Cerebellar nuclear complex (tissue), 1 donor: ENCODE measurements at places on chromosomes 1 and 21.

GRCh38 chr1:8091691-8092090 lies 65.6 kb upstream of the ERRFI1 start:
- DNase-seq, result no peak

DNA sequence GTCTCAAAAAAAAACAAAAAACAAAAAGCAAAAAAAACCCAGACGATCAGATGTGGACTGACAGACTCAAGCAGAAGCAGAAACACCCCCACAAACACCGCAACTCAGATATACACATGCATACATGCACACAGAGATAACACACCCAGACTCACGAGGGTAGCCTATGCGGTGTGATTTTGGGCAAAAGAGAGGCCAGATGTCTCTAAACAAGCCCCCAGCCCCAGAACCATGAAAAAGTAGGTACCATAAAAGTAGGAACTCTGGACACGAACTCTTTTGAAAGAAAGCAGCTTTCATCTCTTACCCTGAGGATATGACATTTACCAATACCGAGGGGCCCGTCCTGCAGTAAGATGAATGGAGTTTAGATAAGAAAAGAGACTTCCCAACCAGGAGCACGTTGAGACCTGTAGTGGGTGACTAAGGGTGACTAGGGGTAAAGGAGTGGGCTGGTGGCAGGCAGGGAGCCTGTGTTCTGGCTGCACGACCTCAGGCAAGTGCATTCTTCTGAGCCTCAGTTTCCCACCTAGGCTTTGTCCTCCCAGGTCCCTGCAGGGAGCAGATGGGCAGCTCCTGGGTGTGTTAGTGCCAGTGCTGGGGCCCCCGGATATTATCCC lies 1.5 kb upstream of the TINAGL1 start:
- DNase-seq, result no peak

GRCh38 chr1:200980452-200980772 lies 43.1 kb downstream of the KIF21B start:
- no peak for DNase-seq

- no peak for DNase-seq
Measured at GRCh38 chr1:24096009-24096738, 15.8 kb downstream of the MYOM3 start.

DNA sequence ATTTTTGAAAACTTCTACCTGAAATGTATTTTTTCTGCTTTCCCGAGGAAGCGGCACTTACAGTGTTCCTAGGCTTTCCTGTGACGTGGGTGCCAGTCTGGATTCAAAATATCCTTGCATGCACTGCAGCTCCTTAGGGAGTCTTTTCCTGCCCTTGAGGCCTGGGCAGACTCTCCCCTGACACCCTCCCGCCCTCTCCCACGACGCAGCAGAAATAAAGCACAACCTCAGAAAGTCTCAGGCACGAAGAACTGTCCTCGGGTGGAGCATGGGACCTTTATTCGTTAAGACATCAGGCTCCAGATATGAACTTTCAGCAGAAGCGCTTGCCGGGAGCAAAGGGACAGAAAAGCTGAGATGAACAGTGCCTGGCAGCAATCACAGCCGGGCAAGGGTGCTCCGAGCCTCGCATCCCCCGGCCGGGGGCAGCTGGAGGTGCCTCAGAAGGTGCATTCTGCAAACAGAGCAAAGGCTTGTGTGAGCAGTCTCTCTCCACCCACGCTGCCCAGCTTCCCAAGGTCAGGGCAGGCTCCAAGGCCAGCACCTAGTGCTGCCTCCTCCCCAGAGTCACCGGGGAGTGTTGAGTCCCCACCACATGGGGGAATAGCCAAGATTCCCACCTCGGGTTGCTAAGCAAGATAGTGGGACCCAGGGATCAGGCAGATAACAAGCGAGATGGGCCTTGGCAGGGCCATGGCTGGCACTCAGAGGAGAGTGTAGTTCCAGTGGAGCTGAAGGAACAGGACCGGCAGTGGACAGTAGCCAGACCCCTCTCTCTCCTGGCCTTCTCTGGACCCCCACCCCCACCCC lies 3.2 kb downstream of the TFF3 start:
- no peak for DNase-seq

DNA sequence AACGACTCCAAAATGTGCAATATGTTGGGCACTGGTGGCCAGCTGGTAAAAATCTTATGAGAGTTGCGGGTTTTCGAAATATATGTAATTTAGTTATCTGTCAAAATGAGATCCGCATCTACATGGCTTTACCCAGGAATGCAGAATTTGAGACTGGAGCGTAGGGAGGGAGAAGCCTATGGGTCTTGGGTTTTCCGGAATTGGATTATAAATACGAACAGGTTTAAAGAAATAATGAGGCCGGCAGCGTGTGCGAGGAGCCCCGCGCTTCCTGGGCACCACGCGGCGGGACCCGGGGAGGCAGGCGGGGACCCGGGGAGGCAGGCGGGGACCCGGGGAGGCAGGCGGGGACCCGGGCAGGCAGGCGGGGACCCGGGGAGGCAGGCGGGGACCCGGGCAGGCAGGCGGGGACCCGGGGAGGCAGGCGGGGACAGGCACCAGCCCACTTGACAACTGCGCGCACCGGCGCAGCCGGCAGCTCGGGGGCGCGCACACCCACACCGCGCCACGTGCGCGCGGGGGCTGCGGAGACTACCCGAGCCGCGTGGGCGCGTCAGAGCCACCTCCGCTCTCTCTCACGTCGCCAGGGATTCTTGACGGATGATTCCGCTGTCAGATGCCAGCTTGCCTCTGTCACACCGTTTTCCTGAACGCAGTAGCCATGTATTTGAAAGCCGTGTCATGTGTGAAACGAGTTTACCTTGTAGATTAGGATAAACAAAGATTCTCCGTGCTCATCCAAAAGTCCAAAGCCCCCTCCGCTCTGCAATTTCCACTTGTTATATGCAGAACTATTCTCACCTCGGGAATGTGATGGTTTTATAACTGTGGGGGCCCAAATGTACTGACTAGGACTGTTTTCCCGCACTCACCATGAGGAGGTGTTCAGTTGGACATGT lies 54.3 kb upstream of the HNRNPU start:
- no peak for DNase-seq

DNA sequence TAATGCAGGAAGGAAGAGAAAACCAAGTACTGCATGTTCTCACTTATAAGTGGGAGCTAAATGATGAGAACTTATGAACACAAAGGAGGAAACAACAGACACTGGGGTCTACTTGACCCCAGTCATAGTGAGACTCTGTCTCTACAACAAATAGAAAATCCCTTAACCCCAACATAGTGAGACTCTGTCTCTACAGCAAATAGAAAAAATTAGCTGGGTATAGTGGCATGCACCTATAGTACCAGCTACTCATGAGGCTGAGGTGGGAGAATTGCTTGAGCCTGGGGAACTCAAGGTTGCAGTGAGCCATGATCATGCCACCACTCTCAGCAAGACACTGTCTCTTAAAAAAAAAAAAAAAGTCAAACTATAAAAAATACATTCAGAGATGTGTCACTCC lies 42.7 kb downstream of the GIPC2 start:
- DNase-seq, result no peak

GRCh38 chr1:167722870-167723251 lies 1.1 kb downstream of the MPZL1 start:
- no peak for DNase-seq

DNA sequence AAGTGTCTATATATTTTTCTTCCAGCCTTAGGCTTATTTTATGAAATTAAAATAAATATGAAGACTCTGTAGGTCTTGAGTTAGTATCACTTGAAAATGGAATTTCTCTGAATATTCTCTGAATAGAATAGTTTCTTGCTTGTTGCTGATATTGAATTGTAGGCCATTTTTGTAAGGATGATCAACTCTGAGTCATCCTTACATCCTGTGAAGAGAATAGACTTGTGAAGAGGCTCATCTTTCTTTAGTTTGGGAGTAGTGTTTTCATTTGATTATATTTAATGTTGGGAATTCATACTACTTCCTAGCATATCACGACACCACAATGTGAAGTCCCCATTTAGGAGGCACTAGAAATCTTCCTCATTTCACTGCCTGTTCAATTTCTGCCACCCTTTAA lies 27.5 kb upstream of the CD1D start:
- DNase-seq, result no peak

- DNase-seq, result no peak
Measured at GRCh38 chr1:246343937-246344336, 163.1 kb downstream of the SMYD3 start.

DNA sequence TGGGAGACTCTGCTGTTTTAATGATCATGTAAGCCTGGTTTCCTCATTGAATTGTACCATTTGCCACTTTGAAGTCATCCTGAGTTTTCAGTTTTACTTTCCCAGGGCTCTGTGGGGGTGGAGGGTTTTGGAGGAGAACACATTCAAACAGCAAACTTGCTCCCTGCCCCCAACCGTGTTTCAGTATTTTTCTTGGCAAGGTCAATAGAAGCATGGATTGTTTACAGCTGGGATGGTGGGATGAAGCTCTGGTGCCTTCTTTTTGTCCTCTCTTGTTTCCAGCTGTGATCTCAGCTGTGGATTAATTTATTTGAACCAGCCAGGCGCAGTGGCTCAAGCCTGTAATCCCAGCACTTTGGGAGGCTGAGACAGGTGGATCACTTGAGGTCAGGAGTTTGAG lies 54.3 kb upstream of the SERBP1 start:
- DNase-seq, result no peak

GRCh38 chr21:34592120-34592955 lies 22.6 kb downstream of the RCAN1 start:
- DNase-seq, result no peak

GRCh38 chr21:19510653-19511052 lies 1107.1 kb upstream of the TMPRSS15 start:
- DNase-seq, result no peak

DNA sequence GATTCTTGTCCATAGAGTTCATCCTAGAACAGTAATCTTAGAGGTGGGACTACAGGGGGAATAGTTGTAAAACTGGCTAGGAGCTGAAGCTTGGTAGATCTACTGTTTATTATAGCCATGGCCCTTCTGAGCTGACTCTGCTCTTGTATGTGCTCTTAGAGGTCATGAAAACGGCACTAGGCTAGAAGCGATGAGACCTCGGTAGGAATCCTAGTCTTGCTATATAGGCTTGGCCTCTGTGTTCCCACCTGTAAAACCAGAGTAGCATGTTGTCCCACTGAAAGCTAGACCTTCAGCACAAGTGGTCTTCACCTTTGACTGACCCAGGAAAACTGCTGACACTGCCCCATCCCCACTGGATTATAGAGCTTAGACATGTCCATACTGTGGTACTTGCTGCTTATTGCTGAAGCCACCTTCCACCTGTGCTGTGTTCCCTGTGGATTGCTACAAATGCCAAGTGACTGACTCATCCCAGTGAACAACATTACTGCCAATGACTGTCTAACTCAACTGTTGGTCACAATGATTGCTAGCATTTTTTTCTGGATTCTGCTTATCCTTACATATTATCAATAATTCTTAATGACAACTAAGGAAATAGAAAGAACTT lies 23.0 kb upstream of the PIGC start:
- no peak for DNase-seq

DNA sequence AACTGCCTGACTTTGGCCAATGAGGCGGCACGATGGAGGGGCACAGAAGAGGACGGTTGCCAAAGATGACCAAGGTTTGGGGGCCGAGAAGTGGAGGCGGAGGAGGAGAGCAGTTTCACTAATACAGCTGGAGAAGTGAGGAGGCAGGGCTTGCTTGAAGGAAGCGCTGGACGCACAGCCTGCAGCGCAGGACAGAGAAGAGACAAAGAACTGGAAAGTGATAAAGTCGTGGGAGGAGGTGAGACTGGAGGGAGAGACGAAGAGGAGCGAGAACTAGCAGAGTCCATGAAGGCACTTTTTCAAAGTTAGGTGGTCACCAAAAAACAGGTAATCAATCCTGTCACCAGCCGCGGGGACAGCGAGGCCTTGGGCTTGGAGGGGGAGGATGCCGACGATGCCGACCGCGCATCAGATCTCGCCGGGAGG lies 771 bp downstream of the PACC1 start:
- no peak for DNase-seq

DNA sequence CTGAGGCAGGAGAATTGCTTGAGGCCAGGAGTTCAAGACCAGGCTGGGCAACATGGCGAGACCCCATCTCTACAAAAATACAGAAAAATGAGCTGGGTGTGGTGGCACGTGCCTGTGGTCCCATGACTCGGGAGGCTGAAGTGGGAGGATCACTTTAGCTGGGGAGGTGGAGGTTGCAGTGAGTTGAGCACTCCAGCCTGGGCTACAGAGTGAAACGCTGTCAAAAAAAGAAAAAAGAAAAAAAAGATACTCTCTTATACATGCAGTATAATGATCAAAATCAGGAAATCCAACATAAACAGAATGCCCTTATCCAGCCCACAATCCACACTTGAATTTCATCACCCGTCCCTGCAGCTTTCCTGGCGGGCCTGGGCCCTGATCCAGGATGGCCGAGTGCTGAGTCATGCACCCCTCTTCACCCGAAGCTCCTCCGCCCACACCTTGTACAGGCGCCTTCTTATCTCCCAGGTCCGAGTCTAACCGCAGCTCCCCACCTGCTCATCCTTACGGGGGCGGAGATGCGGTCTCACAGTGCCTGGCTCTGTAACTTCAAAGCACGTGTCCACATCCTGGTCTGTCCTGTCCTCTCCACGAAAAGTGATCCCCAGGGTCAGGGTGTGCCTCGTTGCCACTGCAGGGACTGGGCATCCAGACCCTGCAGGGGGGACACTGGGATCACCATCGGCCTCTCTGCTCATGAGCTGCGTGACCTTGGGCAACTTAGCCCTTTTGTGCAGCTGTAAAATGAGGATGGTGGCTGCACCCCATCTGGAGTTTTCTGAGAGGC lies 120.2 kb upstream of the SLC45A1 start:
- no peak for DNase-seq

- no peak for DNase-seq
Measured at GRCh38 chr1:239269706-239270105, 116.7 kb upstream of the CHRM3 start.

GRCh38 chr1:67429528-67430357 lies 459 bp downstream of the SERBP1 start:
- no peak for DNase-seq

- DNase-seq, result no peak
Measured at GRCh38 chr1:204711103-204711946, 25.8 kb upstream of the LRRN2 start.

- DNase-seq, result no peak
Measured at GRCh38 chr1:66412704-66413103, 121.2 kb upstream of the SGIP1 start.

DNA sequence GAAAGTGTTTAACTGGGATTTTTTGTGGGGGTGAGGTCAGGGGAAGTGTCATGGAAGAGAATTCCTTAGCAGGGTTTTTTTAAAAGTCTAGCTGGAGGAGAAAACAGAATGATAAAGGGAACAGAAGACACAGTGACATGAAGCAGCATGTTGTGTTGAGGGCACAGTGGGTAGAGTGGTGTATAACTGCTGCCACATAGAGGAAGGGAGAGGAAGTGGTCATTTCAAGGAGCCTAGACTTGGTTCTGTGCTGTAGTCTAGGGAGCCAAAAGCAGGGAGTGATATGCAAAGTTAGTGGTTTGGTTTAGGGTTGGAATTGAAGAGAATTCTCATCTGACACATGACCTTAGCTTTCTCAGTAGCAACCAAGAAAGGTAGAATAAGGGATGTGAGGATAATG lies 10.2 kb downstream of the EEIG2 start:
- DNase-seq, result no peak
